Posterior vena cava (tissue), 2 donors: ENCODE measurements at places on chromosomes 4 and X. TPM values are rescaled to one million over a fixed set of nuclear protein-coding genes. Genes with fewer than 3 reads are reported as not detected.

The AGTR2 gene
- total RNA-seq: 0.19 TPM

The PIGA gene
- 11.4 TPM for total RNA-seq

The TCP11X2 gene
- total RNA-seq: not detected

The NPNT gene
- 152 TPM for total RNA-seq

The IL1RAPL2 gene
- 0.10 TPM for total RNA-seq

The MAGEA1 gene
- not detected for total RNA-seq

The PRDM8 gene
- total RNA-seq: 4.8 TPM

The NOCT gene
- total RNA-seq: 5.0 TPM

The HELT gene
- total RNA-seq: not detected

The ATP11C gene
- 27.2 TPM for total RNA-seq

The EPGN gene
- total RNA-seq: not detected

The ARHGAP36 gene
- not detected for total RNA-seq

- no peak for DNase-seq
Observed at GRCh38 chr4:113537203-113537602, 224.3 kb downstream of the CAMK2D start.

- no peak for DNase-seq
Observed at GRCh38 chr4:169147191-169147590, 123.6 kb downstream of the SH3RF1 start.

GRCh38 chrX:120457766-120458180 is 11.3 kb downstream of the LAMP2 start:
- no peak for DNase-seq

DNA sequence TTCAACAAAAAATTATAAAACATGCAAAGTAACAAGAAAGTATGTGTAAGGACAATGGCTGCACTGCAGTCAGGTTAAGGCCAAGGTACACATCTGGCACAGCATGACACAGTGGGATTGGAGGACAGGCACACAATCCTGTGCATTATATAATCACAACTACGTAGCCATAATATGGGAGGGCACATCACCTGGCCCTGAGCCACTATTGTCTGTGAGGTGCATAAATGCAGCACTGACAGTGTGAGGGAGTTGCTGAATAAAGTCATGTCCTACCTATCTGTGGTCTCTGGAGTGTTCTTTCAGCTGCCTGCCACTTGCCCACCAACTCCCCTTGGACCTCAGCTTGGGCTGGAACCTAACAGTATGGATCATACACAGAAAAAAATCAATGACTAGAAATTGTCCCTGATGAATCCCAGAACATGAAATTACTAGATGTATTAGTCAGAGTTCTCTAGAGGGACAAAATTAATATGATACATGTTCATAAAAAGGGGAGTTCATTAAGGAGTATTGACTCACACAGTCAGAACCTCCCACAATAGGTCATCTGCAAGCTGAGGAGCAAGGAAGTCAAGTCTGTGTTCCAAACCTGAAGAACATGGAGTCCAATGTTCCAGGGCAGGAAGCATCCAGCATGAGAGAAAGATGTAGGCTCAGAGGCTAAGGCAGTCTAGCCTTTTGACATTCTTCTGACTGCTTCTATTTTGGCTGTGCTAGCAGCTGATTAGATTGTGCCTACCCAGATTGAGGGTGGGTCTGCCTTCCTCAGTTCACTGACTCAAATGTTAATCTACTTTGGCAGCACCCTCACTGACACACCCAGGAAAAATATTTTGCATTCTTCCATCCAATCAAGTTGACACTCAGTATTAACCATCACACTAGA is 46.4 kb upstream of the KCTD8 start:
- no peak for DNase-seq

DNA sequence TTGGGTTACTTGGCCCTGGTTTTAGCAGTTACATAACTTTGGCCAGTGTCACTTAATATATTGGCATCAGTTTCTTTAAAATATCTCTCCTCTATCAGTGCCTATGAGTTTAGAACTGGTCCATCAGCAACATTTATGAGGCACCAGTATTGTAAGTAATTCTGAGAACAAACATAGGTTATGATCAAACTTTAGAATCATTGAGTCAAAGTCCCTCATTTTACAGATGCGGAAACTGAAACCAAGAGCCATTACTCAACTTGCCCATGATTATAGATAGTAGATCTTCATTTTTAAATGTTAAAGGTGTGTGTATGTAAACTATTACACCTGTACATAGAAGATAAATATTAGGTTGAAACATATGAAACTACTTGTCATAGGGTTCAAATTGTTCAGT is 4.5 kb downstream of the NIPAL1 start:
- no peak for DNase-seq

DNA sequence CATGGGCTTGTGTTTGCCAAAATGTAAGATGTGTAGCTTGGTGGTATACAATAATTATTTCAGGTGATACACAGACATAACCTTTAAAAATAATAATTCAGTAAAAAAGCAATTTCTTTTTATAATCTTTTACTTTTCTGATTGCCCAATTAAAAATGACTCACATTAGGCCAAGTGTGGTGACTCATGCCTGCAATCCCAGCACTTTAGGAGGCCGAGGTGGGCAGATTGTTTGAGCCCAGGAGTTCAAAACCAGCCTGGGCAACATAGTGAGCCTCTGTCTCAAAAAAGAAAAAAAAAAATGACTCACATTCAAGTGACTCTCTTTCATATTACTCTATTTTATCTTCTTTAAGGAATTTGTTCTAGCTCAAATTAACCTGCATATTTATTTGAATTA is 449.4 kb upstream of the HTR2C start:
- no peak for DNase-seq

GRCh38 chrX:56994375-56995270 is 718 bp downstream of the SPIN3 start:
- DNase-seq: no peak

DNA sequence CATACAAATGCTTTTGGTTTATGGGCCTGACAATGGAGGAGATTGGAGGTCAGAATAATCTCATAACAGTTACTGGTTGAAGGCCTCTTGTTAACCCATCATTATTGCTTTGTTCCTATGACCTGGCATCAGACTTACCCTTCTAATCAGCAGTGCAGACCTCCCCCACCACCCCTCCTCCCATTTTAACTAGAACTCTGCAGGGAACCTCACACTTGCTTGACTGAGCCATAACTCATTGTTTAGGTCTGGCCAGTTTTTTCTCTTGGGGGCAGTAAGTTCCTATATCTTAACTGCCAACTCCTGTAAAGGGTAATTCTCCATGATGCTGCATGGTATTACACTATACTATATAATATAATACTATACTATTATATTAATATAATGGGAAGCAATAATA is 609.3 kb downstream of the IL1RAPL1 start:
- DNase-seq: no peak

GRCh38 chr4:19319607-19320006 is 932.1 kb upstream of the SLIT2 start:
- DNase-seq: no peak

DNA sequence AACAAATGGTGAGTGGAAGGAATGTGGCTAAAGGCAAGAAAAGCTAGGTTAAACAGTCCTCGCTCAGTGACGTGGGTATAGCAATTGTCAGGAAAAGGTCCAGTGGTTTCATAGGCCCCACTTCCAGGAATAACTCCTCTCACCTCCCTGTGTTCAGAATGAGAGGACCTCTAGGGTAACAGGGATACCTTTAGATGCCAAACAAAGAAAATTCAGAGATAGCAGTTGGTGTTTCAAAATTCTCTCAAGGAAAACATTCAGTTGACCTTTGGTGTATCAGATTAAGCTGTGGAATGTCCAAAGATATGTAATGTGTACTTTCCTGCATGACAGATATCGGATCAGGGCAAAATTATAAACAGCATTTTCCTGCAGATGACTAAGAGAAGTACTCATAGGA is 155.9 kb downstream of the ARHGAP6 start:
- no peak for DNase-seq

- DNase-seq: no peak
Observed at GRCh38 chr4:85938902-85939301, 421.0 kb downstream of the MAPK10 start.

- DNase-seq: no peak
Observed at GRCh38 chr4:164894702-164895101, 17.7 kb downstream of the APELA start.

- no peak for DNase-seq
Observed at GRCh38 chr4:22794732-22795131, 102.0 kb downstream of the GBA3 start.

- no peak for DNase-seq
Observed at GRCh38 chr4:188109157-188109755, at the start of gene TRIML2. Gene TRIML2, minus strand, starts transcription at chr4:188109603. Its CDS starts 4,235 bp downstream, at chr4:188105368.

GRCh38 chr4:88910101-88910500 is 146.9 kb downstream of the FAM13A start:
- no peak for DNase-seq

DNA sequence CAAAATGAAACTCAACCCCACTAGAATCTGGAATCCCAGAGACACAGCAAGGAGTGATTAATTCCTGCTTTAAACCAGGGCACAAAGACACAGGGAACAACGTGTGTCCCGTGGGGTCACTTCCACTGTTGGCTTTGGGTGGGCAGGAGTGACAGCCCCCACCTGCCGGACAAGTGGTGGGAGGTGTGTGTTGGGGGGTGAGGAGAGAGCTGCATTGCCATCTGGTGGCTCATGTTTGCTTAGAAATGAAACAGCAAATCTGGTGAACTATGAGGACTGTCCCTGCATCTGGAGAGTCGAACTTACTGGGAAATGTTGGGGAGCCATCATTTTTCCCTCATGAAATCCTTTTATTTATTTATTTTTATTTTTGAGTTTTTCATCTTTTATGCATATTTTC is 75.9 kb upstream of the AFAP1 start:
- no peak for DNase-seq

DNA sequence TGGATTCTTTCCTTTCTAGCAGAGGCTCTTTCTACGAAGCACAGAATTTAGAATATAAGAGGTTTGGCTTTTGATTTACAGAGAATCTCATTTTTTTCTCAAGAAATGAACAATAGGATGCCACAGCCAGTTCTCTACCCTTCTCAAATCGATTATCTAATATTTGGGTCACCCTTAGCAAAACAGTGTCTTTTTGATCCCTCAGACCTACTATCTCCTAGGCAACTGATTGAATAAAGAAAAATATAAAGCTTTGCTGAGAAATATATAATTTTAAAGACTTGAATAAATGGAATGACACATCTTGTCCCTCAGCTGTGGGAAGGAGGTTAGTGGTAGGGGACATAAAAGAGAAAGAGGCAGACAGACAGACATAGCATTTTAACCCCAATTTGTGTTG is 153.3 kb downstream of the SH3KBP1 start:
- DNase-seq: no peak

DNA sequence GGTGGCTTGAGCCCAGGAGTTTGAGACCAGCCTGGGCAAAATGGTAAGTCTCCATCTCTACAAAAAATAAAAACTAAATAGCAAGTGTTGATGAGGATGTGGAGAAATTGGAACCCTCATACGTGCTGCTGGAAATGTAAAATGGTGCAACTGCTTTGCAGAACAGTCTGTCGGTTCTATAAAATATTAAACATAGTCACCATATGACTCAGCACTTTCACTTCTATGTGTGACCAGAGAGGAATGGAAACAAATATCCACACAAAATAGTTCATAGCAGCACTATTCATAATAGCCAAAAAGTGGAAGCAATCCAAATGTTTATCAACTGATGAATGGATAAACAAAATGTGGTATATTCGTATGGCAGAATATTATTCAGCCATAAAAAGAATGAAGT is 60.8 kb upstream of the FMR1 start:
- DNase-seq: no peak

- no peak for DNase-seq
Observed at GRCh38 chrX:150366951-150367545, 3.9 kb downstream of the MAMLD1 start.

GRCh38 chr4:149912000-149912399 is 96.4 kb upstream of the IQCM start:
- no peak for DNase-seq

DNA sequence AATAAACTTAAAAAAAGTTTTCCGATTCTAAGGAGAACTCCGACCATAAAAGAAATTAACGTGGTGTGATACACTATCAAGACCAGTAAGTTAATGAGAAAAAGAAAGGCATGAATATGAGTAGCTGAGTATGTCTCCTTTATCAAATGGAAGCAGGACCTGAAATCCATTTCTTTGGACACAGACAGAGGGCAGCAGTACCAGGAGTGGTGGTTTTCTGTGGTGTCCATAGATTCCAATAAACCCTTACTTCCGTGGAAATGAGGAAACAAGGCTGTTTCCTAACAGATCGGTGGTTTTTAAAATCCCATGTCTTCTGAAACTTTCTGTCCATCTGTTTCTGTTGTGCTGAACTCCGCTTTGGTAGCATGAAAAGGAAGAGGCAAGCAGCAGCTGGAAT is 128.5 kb upstream of the TSPAN5 start:
- DNase-seq: no peak
